Stimulated activated CD4-positive, alpha-beta T cell treated with anti-CD3 and anti-CD28 coated beads, TNF-alpha, amount 100 ng/mL, for 4 hours (primary cell): ENCODE measurements at places on chromosomes 2 and 18.

GRCh38 chr2:201631041-201631440 is 12.3 kb downstream of the TMEM237 start:
- DNase-seq: no peak

- DNase-seq: no peak
Measured at GRCh38 chr2:224781400-224781799, 65.2 kb upstream of the CCDC195 start.

DNA sequence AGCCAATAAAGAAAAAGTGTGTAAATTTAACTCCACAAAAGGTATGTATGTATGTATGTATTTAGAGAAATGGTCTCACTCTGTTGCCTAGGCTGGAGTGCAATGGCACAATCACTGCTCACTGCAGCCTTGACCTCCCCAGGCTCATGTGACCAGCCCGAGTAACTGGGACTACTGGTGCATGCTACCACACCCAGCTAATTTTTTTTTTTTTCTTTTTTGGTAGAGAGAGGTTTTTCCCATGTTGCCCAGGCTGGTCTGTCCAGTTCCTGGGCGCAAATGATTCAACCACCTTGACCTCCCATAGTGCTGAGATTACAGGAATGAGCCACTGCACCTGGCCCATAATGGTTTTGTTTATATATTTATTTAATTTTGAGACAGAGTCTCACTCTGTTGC is 67.1 kb downstream of the CERKL start:
- no peak for DNase-seq

DNA sequence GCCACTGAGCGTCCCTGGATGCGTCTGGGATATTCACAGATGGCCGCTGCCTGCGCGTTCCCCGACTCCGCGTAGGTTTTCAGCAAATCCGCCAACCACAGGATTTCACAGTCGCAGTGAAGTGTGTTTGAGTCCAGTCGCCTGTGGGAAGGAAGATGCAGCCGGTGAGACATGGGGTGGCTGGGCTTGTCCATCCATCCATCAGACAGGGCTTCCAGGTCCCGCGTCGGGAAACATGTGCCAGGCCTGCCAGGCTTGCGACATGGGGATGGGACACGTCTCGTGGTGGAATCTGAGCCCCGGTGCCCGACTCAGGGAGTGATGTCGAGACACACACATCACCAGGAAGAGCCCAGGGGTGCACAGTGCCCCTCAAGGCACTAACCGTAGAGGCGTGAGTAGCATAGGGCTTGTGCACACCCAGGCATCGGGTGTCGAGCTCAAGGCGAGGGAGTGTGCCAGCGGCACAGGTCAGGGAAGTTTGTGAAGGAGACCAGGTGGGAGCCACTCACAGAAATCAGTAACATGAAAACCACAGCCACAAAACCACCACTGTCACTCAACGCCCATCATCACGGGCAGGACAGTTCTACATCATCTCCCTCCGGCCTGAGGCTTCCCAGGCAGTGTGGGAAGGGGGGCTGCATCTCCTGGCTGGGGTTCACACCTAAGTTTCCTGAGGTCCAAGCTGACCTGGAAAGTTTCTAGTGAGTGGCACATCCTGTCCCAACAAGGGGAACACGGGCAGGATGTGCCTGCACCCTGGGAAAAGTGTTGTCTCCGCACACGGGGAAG is 63.9 kb downstream of the PXDN start:
- DNase-seq: no peak

GRCh38 chr2:225737556-225737955 is 338.0 kb downstream of the NYAP2 start:
- DNase-seq: no peak

GRCh38 chr18:75154259-75154658 is 54.7 kb downstream of the PTGR3 start:
- no peak for DNase-seq

DNA sequence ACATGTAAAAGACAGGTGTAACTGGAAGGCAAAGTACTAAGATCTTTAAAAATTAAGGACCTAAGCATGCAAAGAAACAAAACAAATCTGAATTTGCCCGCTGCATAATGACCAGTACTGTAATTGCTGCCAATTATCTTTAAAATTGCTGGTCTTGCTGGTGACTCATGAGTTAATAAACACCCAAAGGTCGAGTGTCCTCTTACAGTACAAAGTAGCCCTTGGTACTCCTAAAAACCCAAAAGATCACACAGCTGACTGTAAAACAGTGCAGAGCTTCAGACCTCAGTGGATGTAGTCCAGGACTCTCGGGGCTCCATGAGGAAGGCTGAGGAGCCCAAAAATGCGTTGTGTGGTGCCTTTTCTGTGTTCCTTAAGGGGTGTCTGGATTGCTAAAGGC is 308.7 kb downstream of the CNTNAP5 start:
- DNase-seq: no peak

DNA sequence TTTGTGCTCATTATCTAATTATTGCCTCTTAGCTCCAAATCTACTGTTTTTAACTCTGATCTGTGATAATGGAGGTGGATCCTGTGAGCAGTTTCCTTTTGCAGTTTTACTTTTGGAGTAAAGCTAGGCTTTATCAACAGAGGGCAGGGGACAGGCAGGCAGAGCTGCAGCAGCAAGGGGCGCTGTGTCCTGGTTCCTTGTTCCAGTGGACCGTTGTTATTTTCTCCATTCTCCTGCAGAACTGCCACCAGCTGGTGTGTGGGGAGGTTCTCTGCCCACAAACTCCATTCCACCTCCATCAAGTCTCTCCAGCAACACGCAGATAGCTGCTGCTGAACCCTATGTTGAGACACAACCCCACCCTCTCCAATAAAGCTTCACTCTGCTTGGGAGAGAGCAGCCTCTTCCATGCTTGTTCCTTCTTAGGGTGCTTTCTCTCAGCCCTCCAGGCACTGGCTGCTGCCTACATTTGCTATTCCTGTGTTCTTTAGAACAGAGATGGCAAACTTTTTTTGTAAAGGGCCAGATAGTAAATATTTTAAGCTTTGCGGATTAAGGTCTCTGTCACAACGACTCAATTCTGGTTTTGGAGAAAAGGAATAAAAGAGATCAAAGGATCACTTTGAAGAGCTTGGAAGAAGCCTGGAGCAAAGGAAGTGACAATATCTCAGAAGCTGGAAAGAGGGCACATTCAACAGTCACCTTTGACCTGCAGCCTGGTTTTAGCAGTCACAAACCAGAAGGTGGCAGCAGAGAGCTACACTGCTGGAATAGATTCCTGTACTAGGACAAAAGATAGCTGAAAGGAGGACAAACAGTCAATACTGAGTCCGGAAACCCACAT is 208.8 kb downstream of the CCDC178 start:
- DNase-seq: peak; percentile 8

GRCh38 chr18:31772699-31773098 is 12.0 kb upstream of the SLC25A52 start:
- DNase-seq: no peak

DNA sequence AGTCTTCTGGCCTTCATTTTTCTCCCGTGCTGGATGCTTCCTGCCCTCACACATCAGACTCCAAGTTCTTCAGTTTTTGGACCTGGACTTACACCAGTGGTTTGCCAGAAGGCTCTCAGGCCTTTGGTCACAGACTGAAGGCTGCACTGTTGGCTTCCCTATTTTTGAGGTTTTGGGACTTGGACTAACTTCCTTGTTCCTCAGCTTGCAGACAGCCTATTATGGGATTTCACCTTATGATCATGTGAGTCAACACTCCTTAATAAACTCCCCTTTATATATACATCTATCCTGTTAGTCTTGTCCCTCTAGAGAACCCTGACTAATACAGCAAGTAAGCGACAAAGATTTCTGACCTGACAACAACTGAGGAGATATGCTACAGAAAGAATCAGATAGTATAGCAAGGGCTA is 7.2 kb downstream of the CDC42EP3 start:
- no peak for DNase-seq

DNA sequence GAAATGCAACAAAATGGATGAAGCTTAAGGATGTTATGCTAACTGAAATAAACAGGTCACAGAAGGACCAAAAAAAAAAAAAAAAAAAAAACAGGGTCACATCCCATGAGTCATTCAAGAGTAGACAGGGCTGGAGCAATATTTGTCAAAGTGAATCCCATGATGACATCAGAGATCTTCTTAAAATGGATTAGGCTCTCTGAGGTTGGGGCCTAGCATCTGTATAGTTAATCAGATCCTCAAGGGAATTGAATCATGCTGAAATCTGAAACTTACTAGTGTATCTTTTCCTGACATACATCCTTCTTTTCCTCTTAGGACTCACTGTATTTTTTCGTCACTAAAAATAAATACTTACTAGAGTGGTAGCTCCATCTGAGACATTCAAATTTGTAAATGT is 380.6 kb upstream of the NXPH2 start:
- DNase-seq: no peak

DNA sequence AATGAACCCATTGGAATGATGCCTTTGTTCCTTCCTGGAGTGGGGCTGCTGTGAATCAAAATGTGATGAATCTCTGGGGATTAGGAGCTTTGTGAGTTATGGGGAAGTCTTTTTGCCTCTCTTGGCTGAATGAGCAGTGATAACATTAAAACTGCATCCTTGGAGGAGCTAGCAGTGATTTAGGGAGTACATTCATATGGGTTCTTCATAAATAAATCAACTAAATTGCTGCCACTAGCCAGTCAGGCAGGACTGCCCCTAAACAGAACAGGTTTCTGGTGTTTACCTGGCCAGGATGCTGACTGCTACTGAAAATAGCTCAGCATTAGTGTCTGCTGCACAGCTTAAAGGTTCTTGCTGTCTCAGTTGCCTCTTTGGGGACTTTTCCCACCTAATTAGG is 244.5 kb upstream of the MEX3C start:
- DNase-seq: no peak

DNA sequence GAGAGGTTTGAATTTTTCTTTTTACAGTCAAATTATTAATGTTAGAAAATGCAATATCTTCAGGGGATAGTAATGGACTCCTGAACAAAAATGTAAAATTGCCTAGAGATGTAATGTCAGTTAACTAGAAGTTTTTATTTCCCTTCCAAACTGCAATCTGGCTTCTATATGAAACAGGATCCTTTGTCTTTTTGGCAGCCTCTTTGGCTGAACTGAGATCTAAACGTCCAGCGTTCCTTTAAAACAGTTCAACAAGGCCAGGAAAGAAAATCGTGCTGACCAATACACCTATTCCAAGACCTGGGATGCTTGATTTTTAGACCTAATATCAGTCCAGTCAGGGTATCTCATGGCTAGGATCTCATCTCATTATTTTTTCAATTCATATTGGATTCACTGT is 245.5 kb downstream of the FIGN start:
- no peak for DNase-seq

GRCh38 chr2:71742953-71743601 is 289.7 kb downstream of the DYSF start:
- no peak for DNase-seq

DNA sequence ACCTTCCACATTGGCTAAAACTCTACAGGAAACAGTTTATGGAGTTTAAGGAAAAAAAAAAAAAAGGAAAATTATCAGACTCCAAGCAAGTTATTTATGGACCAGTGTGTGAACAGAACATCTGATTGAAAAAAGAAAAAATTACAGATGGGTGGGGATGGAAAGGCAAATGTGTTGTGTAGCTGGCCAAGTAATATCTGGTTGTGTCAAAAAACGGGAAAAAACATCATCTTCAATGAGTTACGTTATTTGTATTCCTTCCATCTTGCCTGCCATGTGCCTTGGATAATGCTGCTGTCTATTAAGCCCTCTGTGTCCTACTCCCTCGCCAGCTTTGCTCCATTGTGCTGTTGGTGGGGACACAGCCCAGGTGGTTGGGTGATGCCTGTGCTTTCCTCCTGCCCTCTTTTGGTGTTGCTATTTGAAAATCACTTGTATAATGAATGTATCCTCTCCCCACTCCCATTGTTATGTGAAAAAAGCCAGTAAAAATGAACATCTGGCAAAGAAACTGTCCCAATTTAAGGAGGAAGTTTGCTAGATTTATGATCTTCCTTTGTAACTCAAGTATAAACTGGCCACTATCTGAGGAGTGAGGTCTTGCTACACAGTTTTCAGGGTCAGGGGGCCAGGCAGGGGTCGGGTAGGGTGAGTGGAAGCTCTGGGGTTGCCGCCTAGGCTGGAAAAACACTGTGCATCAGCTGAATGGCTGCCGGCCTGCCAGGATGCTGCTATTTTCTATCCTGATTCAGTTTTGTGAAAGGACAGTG is 155.9 kb downstream of the FMNL2 start:
- no peak for DNase-seq

GRCh38 chr2:167626301-167626700 is 621.1 kb downstream of the STK39 start:
- no peak for DNase-seq

GRCh38 chr18:49569724-49570123 is 7.9 kb downstream of the LIPG start:
- DNase-seq: no peak

DNA sequence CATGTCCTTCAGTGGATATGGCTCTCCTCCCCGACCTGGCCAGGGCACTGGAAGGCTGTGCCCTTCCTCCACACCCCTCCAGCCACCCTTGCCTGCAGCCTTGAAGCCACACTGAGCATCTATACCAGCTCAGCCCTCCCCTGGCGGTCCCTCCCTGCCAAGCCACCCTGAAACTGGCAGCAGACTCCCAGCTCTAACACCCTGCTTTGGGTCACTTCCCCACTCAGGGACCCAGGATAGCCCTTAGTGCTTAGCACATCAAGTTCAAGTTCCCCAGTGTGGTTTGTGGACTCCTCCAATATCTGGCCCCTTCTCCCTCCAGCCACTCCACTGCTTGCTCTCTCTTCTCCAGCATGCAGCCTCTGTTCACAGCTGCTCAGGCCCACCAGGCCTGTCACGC is 89.4 kb downstream of the TNS1 start:
- no peak for DNase-seq

DNA sequence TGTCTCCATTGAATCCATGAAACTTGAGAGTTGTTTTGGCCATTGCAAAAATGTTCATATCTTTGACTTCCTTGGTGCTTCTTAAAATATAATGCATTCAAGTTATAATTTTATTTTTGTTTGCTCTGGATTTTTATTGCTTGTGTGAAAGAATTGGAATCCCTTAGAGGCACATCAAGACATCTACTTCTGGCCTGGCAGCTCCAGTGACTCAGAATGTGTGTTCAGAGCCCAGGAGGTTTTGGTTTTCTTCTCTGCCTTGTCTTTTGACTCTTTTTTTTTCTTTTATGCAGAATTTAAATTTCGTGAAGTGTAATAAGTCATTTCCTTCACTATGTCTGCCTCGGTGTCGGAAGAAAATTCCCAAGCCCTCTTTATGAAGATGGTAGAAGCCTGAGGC is 180.2 kb downstream of the LTBP1 start:
- DNase-seq: no peak

GRCh38 chr2:68371581-68371980 is 6.5 kb downstream of the PLEK start:
- DNase-seq: no peak

GRCh38 chr18:46301571-46301970 is 197.4 kb downstream of the HAUS1 start:
- DNase-seq: no peak
